Head of caudate nucleus (tissue), 42 donors: ENCODE measurements at places on chromosomes 3 and 15.

GRCh38 chr3:170324962-170325361 lies 32.6 kb upstream of the SKIL start:
- no peak for DNase-seq

DNA sequence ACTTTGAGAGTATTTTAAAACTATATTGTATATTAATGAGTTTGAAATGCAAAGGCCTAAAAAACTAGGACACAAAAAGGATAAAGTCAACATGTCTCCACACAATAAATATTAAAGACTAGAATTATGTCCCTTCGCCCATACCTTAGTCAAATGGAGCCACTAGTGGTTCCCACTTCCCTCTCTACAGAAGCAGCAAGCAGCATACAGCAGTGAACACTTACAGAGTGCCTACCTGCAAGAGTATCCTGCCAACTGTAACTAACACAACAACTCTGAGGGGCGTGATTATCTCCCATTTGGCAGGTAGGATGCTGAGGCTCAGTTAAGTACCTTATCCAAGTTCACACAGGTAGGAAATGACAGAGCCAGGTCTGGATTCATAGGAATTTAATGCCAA lies 17.2 kb downstream of the DYNC1LI1 start:
- no peak for DNase-seq

DNA sequence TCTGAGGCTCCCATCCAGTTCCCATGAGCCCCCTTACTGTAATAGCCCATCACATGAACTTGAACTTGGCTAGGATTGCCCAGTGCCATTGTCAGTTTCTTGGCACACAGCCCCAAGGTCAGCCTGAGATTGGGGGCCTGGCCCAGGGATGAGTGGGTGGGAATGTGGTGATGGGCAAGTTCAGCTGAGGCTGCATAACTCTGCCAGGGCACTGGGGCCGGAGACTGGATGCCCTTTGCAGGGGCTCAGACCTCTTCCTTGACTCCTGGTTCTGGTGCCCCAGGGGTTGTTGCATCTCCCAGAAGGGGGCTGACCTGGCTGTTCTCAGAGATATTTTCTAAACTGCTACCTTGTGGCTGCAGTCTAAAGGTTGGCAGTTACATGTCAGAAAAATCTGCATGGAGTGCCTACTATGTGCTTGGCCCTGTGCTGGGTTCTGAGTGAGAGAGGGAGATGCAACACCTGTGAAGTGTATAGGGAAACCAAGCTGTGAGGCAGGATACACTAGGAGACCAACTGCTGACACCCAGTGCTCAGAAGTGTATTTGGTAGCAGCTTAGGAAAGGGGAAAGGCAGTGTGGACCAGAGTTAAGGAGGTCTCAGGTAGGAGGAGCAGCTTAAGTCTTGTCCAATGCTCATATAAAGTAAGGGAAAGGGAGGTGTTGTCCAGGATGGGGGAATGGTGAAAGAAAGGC lies 74.8 kb upstream of the PRR23C start:
- DNase-seq, result peak; percentile 26

DNA sequence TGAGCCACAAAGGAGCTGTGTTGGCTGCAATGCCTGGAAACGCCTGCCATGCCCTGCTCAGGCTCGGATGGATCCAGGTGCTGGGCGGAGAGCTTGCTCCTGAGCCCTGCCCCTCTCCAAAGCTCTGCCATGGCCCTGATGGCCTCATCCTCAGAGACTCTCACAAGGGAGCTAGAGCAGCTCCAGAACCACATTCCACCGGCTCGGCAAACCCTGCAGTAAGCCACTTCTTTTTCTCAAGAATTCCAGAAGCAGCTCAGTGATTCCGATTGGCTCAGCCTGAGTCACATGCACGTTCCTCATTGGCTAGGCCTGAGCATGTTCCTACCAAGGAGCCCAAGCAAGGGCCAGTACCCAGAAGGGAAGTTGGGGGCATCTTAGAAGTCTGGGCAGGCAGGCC lies 24.8 kb downstream of the TPRA1 start:
- DNase-seq, result no peak
